ENCODE measurements at places on chromosomes 6 and 20.

GRCh38 chr20:53964501-53965253 is 105.7 kb downstream of the BCAS1 start:
- no peak for DNase-seq

- DNase-seq = no peak
These were observed 63.4 kb downstream of the TXNDC5 start for GRCh38 chr6:7846966-7847818.

GRCh38 chr6:112017169-112017568 is 36.7 kb upstream of the CCN6 start:
- no peak for DNase-seq

DNA sequence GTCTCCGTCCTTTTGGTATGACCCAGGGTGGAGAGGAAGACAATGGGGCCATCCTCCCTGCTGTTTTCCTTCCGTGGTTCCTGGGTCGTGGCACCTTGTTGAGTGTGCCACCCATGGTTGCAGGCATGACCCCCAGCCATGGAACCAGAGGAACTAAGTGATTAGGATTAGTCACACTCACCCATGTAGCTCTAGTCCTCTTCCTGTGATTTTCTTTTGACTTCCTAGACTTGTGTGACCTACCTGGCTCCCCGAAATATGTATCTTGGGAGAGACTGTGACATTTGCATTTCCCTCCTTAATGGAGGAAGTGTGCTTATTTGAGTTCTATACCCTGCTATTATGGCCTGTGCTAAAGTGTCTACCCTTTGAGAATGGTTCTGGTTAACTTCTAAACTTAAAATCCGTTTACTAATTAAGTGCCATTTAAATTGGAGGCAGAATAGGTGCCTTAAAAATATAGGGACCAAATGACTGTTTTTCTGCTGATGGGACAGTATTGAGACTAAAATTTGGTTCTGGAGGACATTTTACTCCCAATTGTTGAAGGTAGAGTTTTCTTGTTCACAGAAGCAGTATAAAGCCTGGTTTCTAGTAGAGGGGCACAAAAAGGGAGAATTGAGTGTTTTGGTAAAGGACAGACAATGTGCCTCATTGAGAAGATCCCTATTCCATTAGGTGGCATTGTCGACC is 545.6 kb downstream of the HDGFL1 start:
- DNase-seq = no peak

DNA sequence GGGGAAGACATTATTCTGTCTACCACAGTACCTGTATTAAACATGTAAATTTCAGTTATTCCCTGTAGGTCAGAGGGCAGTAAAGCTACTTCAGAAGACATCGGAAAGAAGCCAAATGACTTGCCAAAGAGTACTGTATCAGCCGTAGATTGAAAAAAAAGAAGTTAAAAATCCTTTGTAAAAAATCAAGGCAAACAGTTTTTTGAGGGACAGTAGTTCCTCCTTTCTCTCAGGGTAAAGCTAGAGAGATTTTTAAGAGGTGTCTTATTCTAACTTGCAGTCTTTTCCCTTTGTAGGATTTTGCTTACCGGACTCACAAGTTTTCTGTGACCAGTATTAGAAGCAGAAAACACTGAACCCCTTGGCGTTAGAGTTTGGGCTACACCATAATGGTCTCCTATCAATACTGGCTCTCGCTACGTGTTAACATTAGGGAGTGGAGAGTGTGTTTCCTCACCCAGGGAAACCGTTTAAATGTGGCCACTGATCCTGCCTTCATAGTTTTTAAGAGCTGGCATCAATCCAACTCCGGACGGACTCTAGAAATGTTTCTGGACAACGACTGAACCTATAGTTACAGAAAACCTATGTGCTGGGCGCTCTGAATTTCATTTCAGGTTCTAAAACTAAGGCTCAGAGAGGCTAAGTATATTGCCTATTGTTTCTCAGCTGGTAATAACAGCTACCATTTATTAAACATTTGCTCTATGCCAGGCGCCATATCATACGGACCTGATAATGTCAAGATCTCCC is 1.3 kb upstream of the ASXL1 start:
- DNase-seq = no peak

- DNase-seq = no peak
These were observed 23.3 kb upstream of the SNRNP48 start for GRCh38 chr6:7566617-7567173.

DNA sequence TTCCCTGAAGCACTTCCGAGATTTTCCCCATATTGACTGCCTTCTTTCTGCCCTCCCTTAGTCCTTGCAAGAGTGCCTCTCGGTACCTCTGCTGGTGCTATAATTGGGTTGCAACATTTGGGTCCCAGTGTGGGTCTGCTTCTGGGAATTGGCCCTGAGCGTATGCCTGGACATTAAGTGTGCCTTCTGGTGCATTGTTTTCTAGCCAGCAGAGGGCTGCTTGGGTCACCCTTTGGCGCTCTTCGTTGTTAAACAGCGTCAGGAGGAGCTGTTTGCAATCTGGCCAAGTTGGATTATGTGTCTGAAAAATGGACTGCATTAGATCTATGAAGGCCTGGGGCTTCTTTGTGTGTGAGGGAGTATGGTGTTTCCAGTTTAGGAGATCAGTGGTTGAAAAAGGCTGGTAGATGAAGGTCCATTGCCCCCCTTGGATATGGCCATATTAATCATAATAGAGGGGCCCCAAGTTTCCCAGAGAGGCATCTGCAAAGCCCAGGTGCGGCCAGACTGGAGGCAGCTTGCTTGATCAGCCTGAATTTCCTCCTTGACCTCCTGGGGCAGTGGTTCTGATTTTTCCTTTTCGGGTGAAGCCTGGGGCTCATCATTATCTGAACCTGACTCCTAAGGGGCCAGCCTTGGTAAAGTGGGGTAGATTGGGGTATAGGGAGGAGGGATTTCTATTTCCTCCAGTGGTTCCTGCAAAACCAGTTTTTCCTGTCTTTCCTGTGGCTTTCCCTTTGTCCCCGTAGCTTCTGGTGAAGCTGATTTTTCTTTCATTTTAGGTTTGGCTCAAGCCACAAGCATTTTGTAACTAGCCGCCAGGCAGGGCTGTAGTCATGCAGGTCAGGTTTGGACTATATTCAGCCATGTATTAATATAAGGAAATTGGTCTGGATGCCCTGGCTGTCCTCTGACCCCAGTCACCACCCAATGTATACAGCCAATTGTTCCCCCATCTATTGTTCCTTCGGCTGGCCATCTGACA is 85.4 kb upstream of the GPR6 start:
- peak; percentile 29 for DNase-seq

DNA sequence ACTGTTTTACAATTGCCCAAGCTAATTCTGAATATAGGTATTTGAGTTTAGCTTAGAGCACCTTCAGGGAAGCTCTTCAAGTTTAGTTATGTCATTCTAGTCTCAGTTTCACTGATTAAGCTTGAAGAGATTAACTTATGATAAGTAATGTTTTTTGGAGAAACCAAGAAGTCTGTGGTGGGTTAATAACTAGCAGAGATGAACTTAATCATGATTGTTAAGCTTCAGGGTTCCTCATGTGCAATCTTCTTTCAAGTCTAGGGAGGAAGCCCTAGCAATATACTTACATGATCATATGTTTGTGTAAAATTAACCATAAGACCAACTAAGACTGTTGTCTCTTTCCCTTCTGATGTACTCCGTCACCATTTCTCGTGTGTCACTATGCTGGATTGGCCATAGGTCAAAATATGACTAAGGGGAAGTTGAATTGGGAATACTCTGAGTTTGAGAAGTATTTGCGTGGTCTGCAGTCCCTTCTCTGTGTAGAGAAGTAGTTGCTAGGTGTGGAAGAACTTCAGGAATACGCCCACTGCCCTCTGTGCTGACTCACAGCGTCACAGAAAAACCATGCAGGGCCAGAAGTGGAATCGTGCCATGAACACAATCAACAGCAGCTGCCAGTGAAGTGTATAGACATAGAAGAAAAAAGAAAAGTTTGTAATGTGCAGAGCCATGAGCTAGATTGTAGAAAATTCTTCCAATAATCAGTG is 88.3 kb downstream of the SH3BGRL2 start:
- no peak for DNase-seq

DNA sequence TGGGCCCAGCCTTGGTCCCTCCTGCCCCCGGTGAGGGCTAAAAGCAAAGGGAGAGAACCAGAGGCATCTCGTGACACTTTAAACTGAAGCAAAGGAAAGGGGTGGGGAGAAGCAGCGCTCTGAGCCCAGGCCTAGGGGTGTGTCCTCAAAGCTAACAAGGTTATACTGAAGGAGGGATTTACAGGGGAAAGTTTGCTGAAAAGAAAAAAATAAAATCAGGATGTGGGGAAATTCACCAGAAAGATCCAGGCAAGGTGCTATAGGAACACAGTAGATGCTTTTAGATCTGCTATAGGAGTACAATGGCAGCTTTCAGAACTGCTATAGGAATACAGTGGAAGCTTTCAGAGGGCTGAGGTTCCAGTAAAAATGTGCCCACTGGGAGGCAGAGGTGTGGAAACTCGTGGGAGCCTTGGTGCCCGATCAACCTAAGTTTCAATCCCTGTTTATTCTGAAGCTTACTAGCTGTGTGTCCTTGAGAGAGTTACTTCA is at the start of gene COL9A1:
Gene COL9A1, minus strand, starts transcription at position 51 of the 492 bp plus-strand sequence. CDS start 160 bp downstream, outside the sequence.
- no peak for DNase-seq

GRCh38 chr6:158897236-158897635 is 78.1 kb upstream of the EZR start:
- no peak for DNase-seq

DNA sequence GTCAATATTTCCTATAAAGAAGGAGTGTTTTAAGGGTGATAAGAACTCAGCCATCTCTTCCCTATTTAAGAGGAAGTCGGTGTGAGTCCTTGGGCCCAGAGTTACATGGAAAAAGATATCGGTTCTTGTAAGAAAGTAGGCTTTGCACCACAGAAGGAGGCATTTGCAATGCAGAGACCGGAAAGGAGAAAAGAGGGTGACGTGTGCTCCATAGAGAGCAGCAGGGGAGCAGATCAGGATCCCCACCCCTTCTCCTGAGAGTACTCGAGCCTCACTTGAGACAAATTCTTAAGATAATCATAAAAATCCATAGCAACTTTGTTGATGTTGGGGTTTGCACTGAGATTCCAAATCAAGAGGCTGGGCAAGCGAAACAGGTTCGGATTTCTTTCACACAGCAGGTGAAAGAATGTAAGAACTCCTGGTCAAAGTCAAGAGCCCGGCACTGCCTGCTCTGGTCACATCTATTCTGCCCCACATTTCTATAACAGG is 27.8 kb downstream of the FOXA2 start:
- DNase-seq = no peak

DNA sequence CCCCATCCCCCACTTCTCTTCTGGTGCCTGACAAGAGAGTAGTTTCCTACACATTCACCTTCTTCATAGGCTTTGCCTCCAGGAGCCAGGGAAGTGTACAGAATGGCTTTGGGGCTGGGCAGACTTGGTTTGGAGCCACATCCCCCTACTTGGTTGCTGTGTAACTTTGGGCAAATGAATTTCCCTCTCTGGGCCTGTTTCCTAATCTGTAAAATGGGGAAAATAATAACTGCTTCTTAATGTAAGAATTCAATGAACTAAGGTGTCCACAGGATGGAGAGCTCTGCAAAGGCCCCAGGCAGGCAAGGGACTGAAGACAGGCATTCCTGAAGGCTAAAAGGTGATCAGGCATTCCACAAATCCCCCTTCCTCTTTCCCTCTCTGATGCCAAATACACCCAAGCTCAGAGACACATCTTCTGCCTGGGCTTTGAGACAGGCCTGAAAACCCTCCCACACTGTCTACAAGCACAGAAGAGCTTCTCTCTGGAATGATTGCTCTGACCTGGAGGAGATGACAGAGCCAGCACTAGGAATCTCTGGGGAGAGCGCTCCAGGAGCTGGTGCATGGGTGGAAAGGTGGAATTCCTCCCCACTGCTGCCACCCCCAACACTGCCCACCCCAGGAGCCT is 6.9 kb upstream of the C20orf203 start:
- DNase-seq = no peak

DNA sequence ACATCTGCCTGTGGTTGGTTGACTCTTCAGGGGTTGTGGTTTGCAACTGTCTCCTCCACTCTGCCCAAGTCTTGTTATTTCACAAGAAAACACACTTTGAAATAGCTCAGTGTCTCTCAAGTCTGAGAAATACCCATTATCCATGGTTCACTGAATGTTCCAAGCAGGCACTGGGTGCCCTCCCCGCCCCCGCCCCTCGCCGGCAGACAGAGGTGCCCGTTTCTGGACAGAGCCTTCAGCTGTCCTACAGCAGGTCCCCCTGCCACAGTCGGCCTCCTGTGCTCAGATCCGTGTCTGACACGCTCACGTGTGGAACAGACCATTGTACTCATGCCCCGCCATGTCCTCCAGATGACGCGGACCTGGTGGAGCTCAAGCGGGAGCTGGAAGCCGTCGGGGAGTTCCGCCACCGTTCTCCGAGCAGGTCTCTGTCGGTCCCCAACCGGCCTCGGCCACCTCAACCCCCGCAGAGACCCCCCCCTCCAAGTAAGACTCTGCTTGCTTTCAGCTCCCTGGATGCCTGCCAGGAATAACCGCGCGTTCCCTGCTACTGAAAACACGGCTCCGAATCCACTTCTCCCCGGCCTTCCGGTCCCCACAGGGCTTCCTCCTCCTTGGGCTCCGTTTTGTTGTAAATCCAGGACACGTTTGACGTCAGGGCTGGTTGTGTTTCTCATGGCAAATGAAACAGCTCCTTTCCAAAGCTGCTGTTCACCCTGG is 81.4 kb downstream of the SERAC1 start:
- DNase-seq = peak; percentile 27

DNA sequence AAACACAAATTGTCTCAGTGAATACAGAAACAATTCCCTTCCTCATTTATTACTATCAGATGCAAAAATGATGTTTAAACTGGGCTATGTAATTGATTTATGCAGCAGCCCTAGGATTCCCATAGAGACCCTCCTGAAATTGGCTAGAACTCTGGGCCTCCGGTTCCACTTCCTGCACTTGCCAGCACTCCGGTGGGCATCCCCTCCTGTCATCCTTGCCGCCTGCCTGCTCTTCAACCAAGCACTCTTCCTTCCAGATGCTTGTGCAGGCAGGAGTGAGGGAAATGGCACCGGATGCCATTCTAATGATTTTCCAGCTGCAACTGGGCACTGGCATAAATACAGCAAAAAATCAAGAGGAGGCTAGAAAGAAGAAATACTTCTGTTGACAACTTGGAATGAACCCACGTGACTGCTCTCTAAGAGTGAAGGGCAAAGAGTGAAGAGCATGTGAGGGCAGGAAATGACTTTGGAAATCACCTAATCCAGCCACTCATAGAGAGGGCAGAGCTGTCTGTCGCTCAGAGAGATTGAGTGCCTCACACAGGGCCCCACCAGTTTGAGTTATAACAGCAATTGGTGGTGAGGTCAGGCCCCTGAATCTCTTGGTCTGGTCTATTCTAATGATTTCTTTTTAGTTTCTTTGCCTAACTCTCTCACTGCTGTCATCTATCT is 3.7 kb upstream of the NEDD9 start:
- DNase-seq = no peak

DNA sequence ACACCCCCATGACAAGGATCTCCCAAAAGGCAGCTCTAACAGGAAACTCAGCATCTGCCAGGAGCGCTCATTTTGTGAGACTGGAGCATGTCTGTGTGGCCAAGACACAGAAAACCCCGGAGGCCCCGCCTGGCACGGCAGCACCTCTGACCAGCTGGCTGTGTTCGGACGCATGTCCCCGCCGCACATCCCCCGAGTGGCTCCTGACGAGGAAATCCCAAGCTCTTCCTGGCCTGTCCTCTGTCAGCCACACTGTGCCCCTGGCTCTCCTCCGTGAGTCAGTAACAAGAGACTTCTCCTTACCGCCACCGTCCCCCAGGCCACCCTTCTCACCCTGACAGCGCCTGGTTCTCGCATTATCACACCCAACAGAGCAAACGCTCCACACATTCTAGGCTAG is 14.4 kb downstream of the SLC2A4RG start:
- no peak for DNase-seq

Measured in transverse colon (tissue), 4 donors.